Activated CD8-positive, alpha-beta memory T cell treated with anti-CD3 and anti-CD28 coated beads, Interleukin-2, amount 10 ng/mL, durations not matched to agents 7 days and 5 days (primary cell): ENCODE measurements at places on chromosomes 7 and 10. TPM values are rescaled to one million over a fixed set of nuclear protein-coding genes. Genes with fewer than 3 reads are reported as not detected.

DNA sequence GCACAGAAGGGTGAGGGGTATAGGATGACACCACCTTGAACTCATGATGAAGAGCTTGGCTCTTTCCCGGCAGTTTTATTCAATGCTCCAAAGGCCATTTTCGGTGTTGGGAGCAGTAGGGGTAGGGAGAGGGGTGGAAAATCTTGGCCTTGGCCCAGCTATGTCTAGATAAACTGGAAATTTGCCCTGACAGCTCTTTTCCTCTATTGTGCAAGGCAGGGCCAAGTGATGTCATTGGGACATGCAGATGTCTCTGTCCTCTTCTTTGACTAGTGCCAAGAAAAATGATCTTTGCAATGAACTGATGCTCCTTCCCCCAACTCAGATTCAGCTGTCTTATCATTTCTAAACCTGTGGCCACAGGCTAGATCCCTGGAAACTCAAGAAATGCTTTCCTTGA, 27.7 kb upstream of the PRKCQ start:
- H3K36me3 ChIP-seq, result peaks cover 24% of the 10 kb centered on the region
- H3K27me3 ChIP-seq, result no peaks in the 10 kb centered on the region
- no peak overlapping the region for H3K27ac ChIP-seq
- H3K4me3 ChIP-seq, result no peak overlapping the region
- H3K4me1 ChIP-seq, result peaks cover 59% of the 10 kb centered on the region

- peaks cover 21% of the 10 kb centered on the region for H3K4me1 ChIP-seq
- H3K4me3 ChIP-seq, result no peak overlapping the region
- no peak for DNase-seq
- no peak overlapping the region for H3K27ac ChIP-seq
- peaks cover 2% of the 10 kb centered on the region for H3K27me3 ChIP-seq
Measured at GRCh38 chr7:93055543-93056107, 62.2 kb downstream of the SAMD9 start.

GRCh38 chr10:89235073-89235798, 16.3 kb downstream of the LIPA start:
- no peak overlapping the region for H3K27ac ChIP-seq
- DNase-seq, result no peak
- no peak overlapping the region for H3K4me3 ChIP-seq
- H3K27me3 ChIP-seq, result no peaks in the 10 kb centered on the region
- H3K36me3 ChIP-seq, result peaks cover 5% of the 10 kb centered on the region

DNA sequence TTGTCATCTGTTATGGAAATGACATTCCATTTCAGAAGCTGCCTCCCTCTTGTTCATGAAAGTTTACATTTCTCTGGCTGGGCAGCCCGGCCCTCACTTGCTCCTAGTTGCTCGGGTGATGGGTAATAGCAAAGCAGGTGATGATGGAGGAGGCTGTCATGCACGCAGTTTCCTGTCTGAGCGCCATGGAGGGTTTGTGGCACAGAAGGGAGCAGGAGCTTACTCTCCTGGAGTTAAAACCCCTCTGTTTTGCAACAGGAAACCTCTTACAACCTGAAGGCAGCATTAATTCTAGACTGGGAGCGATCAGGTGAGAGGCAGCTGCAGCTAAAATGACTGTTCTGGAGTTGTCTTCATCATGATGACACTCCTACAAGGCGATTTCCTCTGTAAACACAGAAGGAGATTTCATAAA, 34.1 kb upstream of the MKI67 start:
- DNase-seq, result no peak
- H3K27ac ChIP-seq, result peak overlapping the region; percentile 68
- peaks cover 23% of the 10 kb centered on the region for H3K27me3 ChIP-seq
- H3K4me3 ChIP-seq, result no peak overlapping the region
- peaks cover 27% of the 10 kb centered on the region for H3K4me1 ChIP-seq

- H3K27me3 ChIP-seq, result no peaks in the 10 kb centered on the region
- H3K4me1 ChIP-seq, result no peaks in the 10 kb centered on the region
- H3K36me3 ChIP-seq, result no peaks in the 10 kb centered on the region
- no peak overlapping the region for H3K27ac ChIP-seq
- DNase-seq, result no peak
Measured at GRCh38 chr10:127576051-127576450, 26.9 kb downstream of the NPS start.

GRCh38 chr10:7561985-7562384, 104.8 kb downstream of the ITIH5 start:
- H3K27me3 ChIP-seq, result peaks cover 12% of the 10 kb centered on the region
- H3K36me3 ChIP-seq, result no peaks in the 10 kb centered on the region
- H3K4me3 ChIP-seq, result no peak overlapping the region
- H3K4me1 ChIP-seq, result no peaks in the 10 kb centered on the region
- no peak overlapping the region for H3K27ac ChIP-seq

DNA sequence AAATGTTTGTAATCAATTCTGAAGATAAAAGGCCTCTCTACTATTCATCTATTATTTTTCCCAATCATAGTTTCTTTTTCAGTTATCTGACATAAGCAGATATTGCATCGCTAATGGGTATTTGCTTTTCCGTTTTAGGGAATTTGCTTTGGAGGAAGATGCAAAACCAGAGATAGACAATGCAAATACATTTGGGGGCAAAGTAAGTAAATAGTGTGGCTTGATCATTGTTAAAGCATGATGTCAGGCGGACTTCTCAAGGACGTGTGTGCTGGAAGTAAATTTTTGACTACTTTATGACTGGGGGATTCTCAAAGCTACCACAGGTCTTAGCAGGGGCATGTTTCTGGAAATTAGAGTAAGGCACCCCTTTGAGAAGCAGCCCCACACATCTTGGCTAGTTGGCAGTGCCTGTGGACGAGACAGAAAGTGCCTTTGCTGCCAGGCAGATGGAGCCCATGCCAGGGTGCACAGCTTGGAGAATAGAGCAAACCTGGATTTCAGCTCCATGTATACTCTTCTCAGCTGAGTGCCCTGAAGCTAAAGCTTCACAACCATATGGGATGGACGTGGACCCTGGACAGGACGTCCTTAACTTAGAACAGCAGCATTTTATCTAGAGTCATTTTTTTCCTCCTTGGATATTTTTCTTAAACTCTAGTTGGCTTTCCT, 68.6 kb downstream of the SRI start:
- no peaks in the 10 kb centered on the region for H3K4me1 ChIP-seq
- no peak overlapping the region for H3K4me3 ChIP-seq
- no peak overlapping the region for H3K27ac ChIP-seq
- H3K36me3 ChIP-seq, result peaks cover 4% of the 10 kb centered on the region
- no peaks in the 10 kb centered on the region for H3K27me3 ChIP-seq

DNA sequence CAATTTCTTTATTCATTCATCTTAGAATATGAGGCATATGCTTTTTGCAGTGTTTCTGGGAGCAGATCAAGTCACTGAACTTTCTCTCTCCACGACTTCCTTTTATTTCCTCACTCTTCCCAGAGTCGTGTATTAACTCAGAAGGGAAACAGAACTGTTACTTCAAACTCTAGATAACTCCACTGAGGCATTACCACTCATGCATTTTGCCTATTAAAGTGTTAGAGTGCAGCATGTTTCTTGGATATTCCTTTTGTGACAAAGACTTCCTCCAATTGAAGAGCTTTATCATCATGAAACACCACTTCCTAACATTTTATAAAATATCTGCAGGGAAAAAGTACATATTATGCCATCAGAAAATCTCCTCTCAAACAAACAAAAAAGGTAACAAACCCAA, 797.4 kb upstream of the COBL start:
- H3K36me3 ChIP-seq, result no peaks in the 10 kb centered on the region
- H3K4me3 ChIP-seq, result no peak overlapping the region
- no peaks in the 10 kb centered on the region for H3K27me3 ChIP-seq
- no peak overlapping the region for H3K27ac ChIP-seq
- H3K4me1 ChIP-seq, result no peaks in the 10 kb centered on the region

GRCh38 chr7:107957436-107957835, 45.5 kb downstream of the LAMB1 start:
- H3K4me3 ChIP-seq, result no peak overlapping the region
- H3K27me3 ChIP-seq, result peaks cover 19% of the 10 kb centered on the region
- H3K4me1 ChIP-seq, result no peaks in the 10 kb centered on the region
- H3K36me3 ChIP-seq, result no peaks in the 10 kb centered on the region
- no peak overlapping the region for H3K27ac ChIP-seq

- H3K36me3 ChIP-seq, result no peaks in the 10 kb centered on the region
- no peaks in the 10 kb centered on the region for H3K27me3 ChIP-seq
- no peak overlapping the region for H3K4me3 ChIP-seq
Measured at GRCh38 chr10:3871424-3871996, 86.5 kb upstream of the KLF6 start.

GRCh38 chr7:87001214-87001613, 58.2 kb downstream of the ELAPOR2 start:
- no peak for DNase-seq
- peaks cover 3% of the 10 kb centered on the region for H3K4me1 ChIP-seq
- no peak overlapping the region for H3K4me3 ChIP-seq
- no peaks in the 10 kb centered on the region for H3K36me3 ChIP-seq
- peaks cover 5% of the 10 kb centered on the region for H3K27me3 ChIP-seq

DNA sequence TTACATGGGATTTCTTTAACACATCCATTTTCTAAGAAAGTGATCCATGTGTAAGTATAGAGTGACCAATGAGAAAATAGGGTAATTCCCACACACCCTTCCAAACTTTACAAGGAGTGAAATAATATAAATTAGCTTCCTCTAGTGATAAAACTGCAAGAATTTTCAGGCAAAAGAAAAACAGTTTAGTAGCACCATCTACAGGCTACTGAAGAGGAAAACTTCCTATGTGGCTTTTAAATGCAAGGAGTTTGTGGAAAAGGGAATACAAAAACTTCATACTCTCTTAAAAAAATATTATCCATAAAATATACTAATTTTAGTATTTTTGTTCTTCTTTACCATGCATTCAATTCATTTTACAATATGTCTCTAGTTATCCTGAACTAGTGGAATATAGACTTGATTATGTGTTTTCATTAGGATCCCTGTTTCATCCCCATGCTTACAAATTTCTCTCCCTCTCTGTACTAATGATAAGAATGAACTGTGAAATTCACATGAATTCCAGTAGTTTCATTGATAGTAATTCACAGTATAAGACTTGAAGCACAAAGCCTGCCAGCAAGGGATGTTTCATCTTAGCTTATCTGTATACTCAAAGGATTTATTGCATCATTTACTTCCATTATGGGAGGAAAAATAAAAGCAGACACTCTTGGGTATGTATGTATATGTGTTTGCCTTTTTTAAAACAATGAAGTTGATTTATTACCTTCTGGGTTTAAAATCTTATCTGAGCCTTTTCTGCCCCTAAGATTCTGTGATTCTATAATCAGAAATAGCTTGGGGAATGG, 442.9 kb downstream of the AUTS2 start:
- H3K4me1 ChIP-seq, result no peaks in the 10 kb centered on the region
- H3K27me3 ChIP-seq, result no peaks in the 10 kb centered on the region
- no peak for DNase-seq
- H3K36me3 ChIP-seq, result no peaks in the 10 kb centered on the region
- no peak overlapping the region for H3K27ac ChIP-seq

DNA sequence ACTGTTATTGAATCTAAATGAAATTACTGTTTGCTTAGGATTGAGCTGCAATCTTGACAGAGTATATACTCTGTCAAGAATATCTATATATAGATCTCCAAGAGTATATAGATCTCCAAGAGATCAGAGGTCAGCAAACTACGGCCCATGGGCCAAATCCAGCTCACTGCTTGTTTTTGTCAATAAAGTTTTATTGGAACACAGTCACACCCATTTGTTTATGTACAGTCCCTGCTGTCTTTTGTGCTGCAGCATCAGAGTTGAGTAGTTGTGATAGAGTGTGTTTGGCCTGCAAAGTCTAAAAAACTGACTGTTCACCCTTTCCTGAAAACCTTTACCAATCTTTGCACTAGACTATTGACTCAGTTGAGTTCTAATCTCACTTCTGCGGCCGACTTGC, 66.3 kb upstream of the NPVF start:
- no peaks in the 10 kb centered on the region for H3K4me1 ChIP-seq
- no peak for DNase-seq
- H3K27ac ChIP-seq, result no peak overlapping the region
- H3K4me3 ChIP-seq, result no peak overlapping the region
- H3K27me3 ChIP-seq, result peaks cover 3% of the 10 kb centered on the region

- H3K4me1 ChIP-seq, result peaks cover 4% of the 10 kb centered on the region
- no peak overlapping the region for H3K4me3 ChIP-seq
- H3K27me3 ChIP-seq, result no peaks in the 10 kb centered on the region
- peaks cover 9% of the 10 kb centered on the region for H3K36me3 ChIP-seq
- no peak for DNase-seq
Measured at GRCh38 chr7:7861211-7861633, 107.4 kb upstream of the GLCCI1 start.

- H3K4me3 ChIP-seq, result peak overlapping the region; percentile 94
- DNase-seq, result no peak
- H3K27ac ChIP-seq, result peak overlapping the region; percentile 91
- H3K4me1 ChIP-seq, result peaks cover 39% of the 10 kb centered on the region
- H3K36me3 ChIP-seq, result peaks cover 8% of the 10 kb centered on the region
- H3K27me3 ChIP-seq, result no peaks in the 10 kb centered on the region
Measured at GRCh38 chr7:38178695-38179344, 775 bp downstream of the STARD3NL start.

DNA sequence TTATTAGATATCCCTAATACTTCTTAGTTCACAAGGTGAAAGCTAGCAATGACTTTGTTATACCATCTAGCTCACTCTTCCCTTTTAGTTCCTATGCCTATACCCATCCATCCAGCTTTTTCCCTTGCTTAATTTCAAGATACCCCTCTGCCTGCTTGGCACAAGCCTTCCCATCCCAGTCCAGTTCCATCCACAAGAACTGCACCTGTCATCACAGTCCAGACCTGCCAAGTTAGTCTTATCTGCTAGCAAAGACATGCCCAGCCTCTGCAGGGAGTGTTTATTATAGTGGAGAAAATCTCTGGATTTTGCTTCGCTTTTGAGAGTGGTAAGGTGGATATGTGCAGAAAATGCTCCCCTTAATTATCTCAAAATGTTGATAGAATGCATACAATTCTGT, 158.2 kb downstream of the ST7 start:
- H3K27ac ChIP-seq, result no peak overlapping the region
- H3K4me1 ChIP-seq, result peaks cover 14% of the 10 kb centered on the region
- H3K27me3 ChIP-seq, result no peaks in the 10 kb centered on the region
- DNase-seq, result no peak
- H3K4me3 ChIP-seq, result no peak overlapping the region

- peaks cover 55% of the 10 kb centered on the region for H3K4me1 ChIP-seq
- no peak overlapping the region for H3K4me3 ChIP-seq
- no peak for DNase-seq
- H3K27ac ChIP-seq, result no peak overlapping the region
Measured at GRCh38 chr10:110851020-110851612, 20.6 kb upstream of the PDCD4 start.

GRCh38 chr10:32582946-32583345, 137.0 kb downstream of the CCDC7 start:
- no peak for DNase-seq
- H3K27me3 ChIP-seq, result no peaks in the 10 kb centered on the region
- no peak overlapping the region for H3K4me3 ChIP-seq
- no peak overlapping the region for H3K27ac ChIP-seq

- H3K27me3 ChIP-seq, result no peaks in the 10 kb centered on the region
- H3K4me1 ChIP-seq, result peaks cover 23% of the 10 kb centered on the region
- no peak for DNase-seq
- H3K4me3 ChIP-seq, result no peak overlapping the region
- peaks cover 25% of the 10 kb centered on the region for H3K36me3 ChIP-seq
Measured at GRCh38 chr7:129875160-129875559, 77.6 kb downstream of the UBE2H start.

TAS2R4 gene
- 0.49 TPM for total RNA-seq

MCM10 gene
- 75.1 TPM for total RNA-seq

CPA2 gene
- total RNA-seq, result not detected

NSUN6 gene
- total RNA-seq, result 19.0 TPM

NFE2L3 gene
- 44.4 TPM for total RNA-seq

FBXL13 gene
- total RNA-seq, result not detected

RAMP3 gene
- not detected for total RNA-seq

SAMD9 gene
- 85.6 TPM for total RNA-seq

PON1 gene
- total RNA-seq, result not detected

GNG11 gene
- not detected for total RNA-seq
